ENCODE measurements at places on chromosomes 13 and 19. TPM values are rescaled to one million over a fixed set of nuclear protein-coding genes. Genes with fewer than 3 reads are reported as not detected.

DNA sequence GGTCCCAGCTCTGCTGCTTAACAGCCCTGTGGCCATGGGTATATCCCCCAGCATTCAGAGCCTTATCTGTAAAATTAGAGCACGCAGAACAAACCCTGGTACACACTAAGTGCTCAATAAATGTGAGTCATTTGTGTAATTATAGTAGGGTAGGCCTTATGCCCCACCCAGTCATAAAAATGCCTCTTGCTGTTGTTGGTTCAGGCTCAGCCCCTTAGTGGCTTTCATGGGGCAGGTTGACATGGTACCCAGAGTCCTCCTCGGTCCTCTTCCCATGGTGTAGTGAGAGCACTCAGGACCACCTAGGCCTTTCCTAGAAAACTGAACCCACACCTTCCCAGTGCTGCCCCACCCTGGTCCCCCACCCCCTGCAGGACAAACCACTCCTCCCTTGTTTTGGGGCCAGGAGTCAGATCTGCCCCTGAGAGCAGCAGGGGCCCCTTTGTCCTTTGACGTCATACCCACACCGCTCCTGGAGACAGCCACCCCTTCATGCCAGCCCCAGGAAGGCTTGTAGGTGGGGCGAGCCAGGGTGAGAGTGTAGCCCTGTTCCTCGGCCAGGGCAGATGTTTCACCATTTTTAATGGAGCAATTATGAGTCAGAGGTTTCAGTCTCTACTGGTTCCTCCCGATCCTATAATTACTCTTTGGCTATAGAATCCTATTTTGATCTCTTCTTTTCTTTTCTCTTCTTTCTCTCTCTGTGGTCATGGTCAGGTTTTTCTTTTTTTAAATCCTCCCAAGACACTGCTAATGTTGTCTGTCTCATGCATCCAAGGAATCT is 36.8 kb downstream of the ACTN4 start:
- DNase-seq = peak; percentile 96

The PPP6R1 gene
- 35.1 TPM for total RNA-seq

GRCh38 chr13:72246396-72246795 is 379.4 kb upstream of the DACH1 start:
- no peak for DNase-seq

DNA sequence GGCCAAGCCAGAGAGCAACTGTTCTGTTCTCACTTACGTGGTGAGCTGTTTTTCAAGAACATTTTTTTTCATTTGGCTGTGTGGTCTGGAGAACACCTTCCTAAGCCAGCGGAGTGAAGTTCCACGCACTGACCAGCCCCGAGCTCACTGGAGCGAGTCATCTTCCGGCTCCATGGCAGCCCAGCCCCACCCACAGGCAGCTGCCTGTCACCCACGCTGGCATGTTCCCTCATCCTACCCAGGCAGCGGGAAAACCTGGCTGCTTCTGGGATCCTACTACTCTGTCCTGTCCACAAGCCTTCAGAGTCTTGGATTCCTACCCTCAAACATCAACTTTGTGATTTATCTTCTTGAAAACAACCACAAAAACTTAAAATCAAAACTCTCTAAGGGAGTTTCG is 76.2 kb downstream of the GGACT start:
- no peak for DNase-seq

GRCh38 chr19:32287811-32288227 is 57.6 kb upstream of the ZNF507 start:
- DNase-seq = peak; percentile 91

DNA sequence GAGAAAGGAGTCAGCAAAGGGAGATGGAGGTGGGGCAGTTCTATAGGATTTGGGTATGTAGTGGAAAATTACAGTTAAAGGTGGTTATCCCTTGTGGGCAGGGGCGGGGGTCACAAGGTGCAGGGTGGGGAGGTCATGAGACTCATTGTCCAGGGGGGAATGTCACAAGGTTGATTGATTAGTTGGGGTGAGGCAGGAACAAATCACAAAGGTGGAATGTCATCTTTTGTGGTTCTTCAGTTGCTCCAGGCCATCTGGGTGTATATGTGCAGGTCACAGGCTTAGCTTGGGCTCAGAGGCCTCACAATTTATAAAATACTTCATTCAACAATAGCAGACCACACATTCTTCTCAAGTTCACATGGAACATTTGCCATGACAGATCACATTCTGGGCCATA is 109.6 kb downstream of the ATP11A start:
- no peak for DNase-seq

DNA sequence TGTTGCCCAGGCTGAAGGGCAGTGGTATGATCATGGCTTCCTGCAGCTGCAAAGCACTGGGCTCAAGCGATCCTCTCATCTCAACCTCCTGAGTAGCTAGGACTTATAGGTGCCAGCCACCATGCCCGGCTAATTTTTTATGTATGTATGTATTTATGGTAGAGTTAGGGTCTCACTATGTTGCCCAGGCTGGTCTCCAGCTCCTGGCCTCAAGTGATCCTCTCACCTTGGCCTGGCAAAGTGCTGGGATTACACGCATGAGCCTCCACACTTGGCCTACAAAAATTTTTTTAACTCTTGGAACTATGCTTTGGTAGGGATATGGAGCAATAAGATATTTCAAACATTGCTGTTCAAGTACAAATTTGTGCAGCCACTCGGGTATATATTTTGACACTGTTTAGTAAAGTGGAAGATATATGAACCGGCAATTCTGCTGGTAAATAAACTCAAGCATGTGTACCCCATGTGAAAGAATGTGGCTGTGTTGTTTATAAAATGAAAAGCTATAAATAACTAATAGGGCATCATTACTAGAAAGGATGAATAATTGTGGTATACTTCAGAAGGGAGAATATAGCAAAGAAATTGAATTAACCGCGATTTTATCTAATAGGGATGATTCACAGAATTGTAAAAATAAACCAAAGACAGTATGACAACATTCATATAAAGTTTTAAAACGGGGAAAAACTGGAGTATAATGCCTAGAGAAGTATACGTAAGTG is 1.1 kb downstream of the ZNF566 start:
- peak; percentile 1 for DNase-seq

The ZNF799 gene
- 1.6 TPM for total RNA-seq

GRCh38 chr19:47104680-47105079 is 8.9 kb downstream of the ZC3H4 start:
- DNase-seq = no peak

- DNase-seq = peak; percentile 30
Observed at GRCh38 chr19:14333101-14333871, 48.0 kb upstream of the ADGRE5 start.

The PINLYP gene
- 3.5 TPM for total RNA-seq

GRCh38 chr19:49391581-49392399 is 3.7 kb downstream of the KASH5 start:
- DNase-seq = peak; percentile 74

- no peak for DNase-seq
Observed at GRCh38 chr19:41726493-41726892, 18.1 kb downstream of the CEACAM5 start.

GRCh38 chr13:48746821-48747220 is 93.1 kb downstream of the CYSLTR2 start:
- DNase-seq = no peak

The FBXO27 gene
- total RNA-seq = 4.7 TPM

DNA sequence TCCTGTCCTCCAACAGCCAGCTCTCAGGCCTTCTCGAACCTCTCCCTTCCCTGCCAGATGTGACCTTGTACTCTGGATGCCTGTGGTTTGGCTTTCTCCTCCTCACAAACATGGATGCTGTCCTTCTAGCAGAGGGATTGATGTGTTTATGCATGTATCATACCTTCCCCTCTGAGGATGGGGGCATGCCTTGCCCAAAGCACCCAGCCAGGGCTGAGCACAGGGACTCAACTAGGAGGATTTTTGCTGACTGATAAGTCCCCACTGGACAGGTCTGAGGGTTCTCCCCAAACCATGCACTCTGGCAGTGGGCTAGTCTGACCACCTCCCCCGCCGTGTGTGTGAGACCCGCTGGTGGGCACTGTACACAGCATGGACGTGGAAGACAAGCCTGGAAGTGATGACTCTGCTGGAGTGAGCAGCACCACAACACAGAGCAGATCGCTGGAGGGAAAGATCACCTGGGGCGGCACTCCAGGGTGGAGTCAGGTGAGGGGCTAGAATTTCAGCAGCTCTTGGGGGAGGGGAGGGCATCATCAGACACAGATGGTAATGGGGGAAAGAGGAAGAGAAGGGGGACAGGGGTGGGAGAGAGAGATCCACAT is 360.3 kb upstream of the ZNF507 start:
- no peak for DNase-seq

The PRRG2 gene
- total RNA-seq = 0.43 TPM

- no peak for DNase-seq
Observed at GRCh38 chr19:4042731-4043082, 24.0 kb downstream of the ZBTB7A start.

GRCh38 chr13:75705395-75705794 is 69.3 kb downstream of the LMO7 start:
- peak; percentile 85 for DNase-seq

The DLEU7 gene
- not detected for total RNA-seq

GRCh38 chr13:98945863-98946605 is 31.8 kb downstream of the DOCK9 start:
- DNase-seq = no peak

The LTBP4 gene
- 21.2 TPM for total RNA-seq

GRCh38 chr13:99355267-99356011 is 48.2 kb upstream of the GPR183 start:
- no peak for DNase-seq

- no peak for DNase-seq
Observed at GRCh38 chr13:20126541-20127261, 34.2 kb downstream of the GJA3 start.

The TNNT1 gene
- under 0.01 TPM for total RNA-seq

The ZNF765 gene
- 9.7 TPM for total RNA-seq

The ZNF816 gene
- 11.7 TPM for total RNA-seq

GRCh38 chr19:16106121-16106520 is 5.6 kb upstream of the RAB8A start:
- peak; percentile 51 for DNase-seq

GRCh38 chr19:8269724-8270123 is 38.4 kb downstream of the CD320 start:
- DNase-seq = no peak

- peak; percentile 37 for DNase-seq
Observed at GRCh38 chr19:45638930-45639729, at the start of gene EML2. Gene EML2 (minus strand): TSS chr19:45639397. CDS start chr19:45639376, 21 bp downstream.

The CPT1C gene
- 20.0 TPM for total RNA-seq

DNA sequence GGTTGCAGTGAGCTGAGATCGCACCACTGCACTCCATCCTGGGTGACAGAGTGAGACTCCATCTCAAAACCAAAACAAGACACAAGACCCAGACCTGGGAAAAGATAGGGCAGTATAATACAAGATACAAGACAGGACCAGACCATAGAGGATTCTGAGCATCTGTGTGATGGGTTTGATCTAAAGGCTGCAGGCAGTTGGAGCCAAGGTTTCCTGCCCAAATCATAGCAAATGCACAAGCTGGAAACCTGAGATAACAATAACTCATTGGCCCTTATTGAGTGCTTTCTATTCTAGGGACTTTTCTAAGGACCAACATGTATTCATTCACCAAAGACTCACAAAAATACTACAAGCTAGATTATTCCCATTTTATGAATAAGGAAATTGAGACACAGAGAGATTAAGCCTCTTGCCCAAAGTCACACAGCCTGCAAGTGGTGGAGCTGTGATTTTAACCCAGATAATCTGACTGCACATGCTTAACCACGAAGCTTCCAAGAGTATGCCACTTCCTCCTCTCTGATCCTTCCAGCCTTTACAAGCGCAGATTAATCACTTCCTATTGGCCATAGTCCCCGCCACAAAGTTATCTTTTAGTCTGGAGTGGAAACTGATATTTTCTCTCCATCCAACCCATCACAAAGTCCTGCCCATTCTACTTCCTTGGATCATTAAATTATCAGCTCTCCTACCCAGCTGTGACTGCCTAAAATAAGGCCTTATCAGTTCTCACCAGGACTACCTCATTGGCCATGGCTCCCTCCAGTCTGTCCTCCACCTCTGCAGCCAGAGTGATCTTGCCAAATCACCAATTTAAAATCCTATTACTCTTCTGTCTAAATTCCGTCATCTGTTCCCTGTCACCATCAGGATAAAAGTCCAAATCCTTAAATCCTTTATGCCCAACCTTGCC is 147.2 kb downstream of the FLT1 start:
- DNase-seq = peak; percentile 56

The F7 gene
- total RNA-seq = not detected

DNA sequence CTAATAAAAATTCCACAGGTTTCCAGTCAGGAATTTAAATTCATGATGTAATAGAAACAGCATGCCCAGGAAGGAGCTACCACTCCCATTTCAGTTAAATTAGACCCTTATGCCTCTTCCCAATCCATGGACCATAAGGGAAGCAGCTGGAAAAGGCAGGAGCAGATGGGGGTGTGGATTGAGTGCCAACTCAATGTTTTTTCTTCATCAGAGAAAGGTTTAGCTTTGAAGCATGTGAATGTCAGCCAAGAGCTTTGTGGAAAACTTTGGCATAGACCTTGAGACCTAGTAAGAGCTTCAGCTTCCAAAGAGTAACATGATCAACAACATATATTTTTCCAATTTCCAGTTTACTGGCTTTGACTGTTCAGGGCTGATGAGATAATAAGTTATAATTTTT is 2139.9 kb downstream of the PCDH9 start:
- DNase-seq = peak; percentile 0

DNA sequence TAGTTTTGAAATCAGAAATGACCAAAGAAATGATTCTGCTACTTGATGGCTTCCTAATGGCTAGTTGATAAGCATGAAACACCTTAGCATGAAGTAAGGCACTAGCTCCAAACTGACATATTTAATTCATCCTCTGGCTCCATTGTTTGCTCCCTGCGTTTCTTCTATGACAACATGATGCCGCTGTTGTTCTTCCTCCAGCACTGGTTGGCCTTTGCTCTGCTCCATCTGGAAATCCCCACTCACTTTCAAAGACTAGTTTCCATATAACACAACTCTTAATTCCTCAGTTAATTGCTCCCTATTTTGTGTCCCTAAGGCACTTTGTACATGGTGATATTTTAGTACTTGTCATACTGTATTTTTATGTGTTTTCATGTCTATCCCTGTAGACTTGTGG is 151.6 kb downstream of the GPC6 start:
- DNase-seq = peak; percentile 3

The LATS2 gene
- total RNA-seq = 32.0 TPM

DNA sequence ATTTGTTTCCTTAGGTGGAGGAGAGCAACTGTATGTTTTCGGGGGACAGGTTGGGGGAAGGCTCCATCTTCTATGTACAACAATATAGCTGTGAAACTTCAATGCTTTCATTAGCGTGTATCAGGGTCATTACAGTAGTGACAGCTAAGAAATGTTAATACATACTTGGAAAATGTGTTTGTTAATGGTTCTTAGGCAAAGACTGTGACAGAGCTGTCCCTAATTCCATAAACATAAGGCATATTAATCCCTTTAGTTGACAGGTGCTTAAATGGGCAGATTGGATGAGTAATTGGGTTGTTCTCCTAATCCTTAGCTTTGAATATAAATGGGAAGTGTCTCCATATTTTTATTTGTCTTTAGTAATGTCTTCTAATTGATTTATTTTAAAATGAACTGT is 313.7 kb downstream of the HS6ST3 start:
- no peak for DNase-seq

The ZNF563 gene
- 0.64 TPM for total RNA-seq

DNA sequence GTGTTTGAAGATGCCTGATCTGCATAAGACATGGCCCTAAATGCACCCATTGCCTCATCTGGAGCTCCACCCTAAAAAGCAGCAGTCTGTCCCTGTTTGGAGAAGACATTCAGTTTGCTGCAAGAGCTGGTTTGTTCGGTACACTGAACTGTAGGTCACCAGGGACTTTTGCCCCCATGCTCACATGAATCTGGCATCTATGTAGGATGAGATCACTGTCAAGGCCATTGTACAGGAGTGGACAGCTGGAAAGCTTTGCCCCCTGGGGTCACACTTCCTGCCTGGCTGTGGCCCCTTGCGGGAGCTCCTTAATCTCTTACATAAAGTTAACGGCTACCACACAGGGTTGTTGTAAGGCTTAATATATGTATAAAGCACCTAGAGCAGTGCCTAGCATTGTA is 73.0 kb downstream of the IPO5 start:
- peak; percentile 65 for DNase-seq

Measured in fibroblast of villous mesenchyme (primary cell).